ENCODE measurements at places on chromosomes 3 and 15. TPM values are rescaled to one million over a fixed set of nuclear protein-coding genes. Genes with fewer than 3 reads are reported as not detected.

DNA sequence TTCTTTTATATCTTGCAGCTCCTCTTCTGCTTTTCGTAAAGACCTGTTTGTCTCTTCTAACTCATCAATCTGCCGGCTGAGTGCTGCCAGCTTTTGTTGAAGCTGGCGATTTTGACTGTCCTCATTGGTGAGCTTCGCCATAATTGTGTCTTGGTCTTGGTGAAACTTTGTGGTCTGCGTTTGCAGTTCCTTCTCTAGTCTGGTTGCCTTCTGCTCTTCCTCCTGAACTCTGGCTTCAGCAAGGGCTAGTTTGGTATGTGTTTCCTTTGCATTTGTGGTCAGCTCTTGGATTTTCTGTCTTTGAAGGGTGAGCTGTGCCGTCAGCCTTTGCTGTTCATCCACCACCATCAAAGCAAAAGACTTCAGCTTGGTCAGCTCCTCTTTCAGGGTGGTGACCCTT is 32.9 kb downstream of the CMSS1 start:
- no peak for DNase-seq

- no peak for DNase-seq
Observed at GRCh38 chr3:8873740-8874139, 89.5 kb downstream of the RAD18 start.

DNA sequence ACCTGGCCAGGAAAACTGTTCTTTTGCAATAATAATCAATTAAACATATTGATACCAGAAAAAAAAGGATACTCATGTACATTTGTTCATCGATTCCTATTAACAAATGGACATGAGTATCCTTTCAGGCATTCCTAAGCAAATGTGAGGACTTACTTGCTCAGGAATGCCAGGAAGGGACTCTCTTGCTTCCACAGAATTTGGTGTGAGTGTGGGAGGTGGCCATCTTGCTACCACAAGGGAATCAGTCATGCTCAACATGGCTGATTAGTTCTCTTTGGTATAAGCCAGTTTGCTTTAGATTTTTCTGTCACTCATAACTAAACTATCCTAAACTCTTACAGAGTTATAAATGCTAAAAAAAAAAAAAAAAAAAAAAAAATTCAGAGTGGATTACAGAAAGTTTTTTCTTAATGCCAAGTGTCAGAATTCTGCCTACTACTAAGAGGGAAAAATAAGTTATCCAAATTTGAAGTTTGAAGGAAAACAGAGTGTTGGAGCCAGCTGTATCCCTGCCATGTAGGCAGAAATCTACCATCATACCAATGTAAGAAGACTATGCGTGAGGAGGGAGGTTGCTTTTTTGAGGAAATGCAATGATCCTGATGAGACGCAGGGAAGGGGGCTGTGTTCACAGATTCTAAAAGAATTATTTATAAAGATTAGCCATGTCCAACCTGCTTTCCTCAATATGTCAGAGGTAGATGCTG is 98.7 kb downstream of the PLD1 start:
- DNase-seq, result no peak

DNA sequence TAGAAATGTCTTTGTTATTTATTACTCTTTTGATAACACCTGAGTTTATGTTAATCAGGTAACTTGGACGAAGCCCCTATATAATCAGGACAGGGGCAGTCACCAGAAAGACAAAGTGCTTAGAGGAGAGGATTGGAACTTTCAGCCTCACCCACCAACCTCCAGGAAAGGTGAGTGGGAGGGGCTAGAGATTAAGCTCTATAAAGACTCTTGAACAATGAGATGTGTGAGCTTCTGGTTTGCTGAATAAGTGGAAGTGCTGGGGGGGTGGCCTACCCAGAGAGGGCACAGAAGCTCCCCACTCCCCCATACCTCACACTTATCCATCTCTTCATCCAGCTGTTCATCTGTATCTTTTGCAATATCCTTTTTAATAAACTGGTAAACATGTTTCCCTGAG is 73.9 kb downstream of the TTBK2 start:
- DNase-seq, result no peak

- DNase-seq, result no peak
Observed at GRCh38 chr15:93212578-93212977, 123.6 kb upstream of the RGMA start.

DNA sequence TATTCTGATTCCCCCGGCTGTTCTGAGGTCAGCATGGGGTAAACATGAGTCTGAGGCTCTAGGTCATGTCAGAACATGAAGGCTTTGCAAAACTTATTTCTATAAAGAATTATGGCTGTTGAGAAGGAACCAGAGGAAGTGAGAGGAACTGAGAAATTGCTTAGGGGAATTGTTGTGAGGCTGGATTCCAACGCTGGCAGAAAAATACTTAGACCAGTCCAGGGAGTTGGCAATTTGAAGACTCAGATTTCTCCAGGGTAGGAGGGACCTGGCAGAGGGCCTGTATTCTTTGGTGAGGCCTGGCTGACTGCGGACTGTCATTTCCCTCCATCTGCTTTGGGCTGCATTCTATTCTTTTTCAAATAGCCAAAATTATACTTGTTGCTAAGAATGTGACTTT is 155.5 kb downstream of the PLD1 start:
- no peak for DNase-seq

GRCh38 chr3:108122276-108122675 is 31.4 kb upstream of the CD47 start:
- no peak for DNase-seq

Gene ADPRH
- 8.8 TPM for total RNA-seq

- no peak for DNase-seq
Observed at GRCh38 chr3:115321400-115321805, 174.3 kb upstream of the ZBTB20 start.

Gene SH2D7
- total RNA-seq, result not detected

Gene GOLGA6L7
- total RNA-seq, result not detected

GRCh38 chr15:74857671-74858368 is 14.9 kb upstream of the ULK3 start:
- no peak for DNase-seq

Gene P2RY1
- total RNA-seq, result 0.05 TPM

Gene SQOR
- 142 TPM for total RNA-seq

DNA sequence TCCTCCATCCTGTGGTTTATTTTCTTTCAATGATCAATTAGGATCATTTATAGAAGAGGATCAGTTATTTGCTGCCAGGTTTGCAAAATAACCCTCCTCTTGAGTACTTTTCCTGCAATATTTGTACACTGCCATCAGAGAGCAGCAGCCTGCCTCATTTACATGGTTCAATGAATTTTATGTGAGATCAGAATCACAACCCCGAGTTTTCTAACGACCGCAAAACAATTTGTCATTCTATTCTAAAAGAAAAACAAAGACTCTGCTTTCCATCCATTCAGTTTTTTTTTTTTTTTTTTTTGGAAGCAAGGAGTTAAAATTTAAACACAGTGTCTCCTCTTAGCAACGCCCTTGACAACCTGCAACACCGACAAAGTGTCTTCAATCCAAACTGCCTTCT is 146.9 kb downstream of the RAB11A start:
- no peak for DNase-seq

GRCh38 chr3:12194209-12194608 is 35.5 kb upstream of the TIMP4 start:
- no peak for DNase-seq

DNA sequence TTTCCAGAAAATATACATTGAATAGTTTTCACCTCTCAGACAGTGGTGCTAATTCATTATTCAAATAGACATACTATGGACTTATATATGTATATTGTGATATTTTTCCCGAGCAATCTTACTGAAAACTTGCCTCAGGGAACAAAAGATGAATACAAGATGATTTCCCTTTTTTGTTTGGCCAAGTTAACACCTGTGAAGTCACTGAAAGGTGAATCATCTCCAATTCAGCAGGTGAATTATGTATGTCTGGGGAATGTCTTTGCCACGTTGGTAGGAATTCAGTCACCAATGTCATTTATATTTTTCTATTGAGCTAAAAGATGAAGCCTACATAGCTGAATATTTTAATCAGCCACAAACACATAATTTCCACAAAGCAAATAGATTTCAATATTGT is 88.2 kb downstream of the GPR156 start:
- DNase-seq, result no peak

GRCh38 chr3:181174676-181175233 is 185.2 kb upstream of the DNAJC19 start:
- DNase-seq, result no peak

GRCh38 chr3:27758083-27758482 is 36.0 kb upstream of the EOMES start:
- DNase-seq, result no peak

DNA sequence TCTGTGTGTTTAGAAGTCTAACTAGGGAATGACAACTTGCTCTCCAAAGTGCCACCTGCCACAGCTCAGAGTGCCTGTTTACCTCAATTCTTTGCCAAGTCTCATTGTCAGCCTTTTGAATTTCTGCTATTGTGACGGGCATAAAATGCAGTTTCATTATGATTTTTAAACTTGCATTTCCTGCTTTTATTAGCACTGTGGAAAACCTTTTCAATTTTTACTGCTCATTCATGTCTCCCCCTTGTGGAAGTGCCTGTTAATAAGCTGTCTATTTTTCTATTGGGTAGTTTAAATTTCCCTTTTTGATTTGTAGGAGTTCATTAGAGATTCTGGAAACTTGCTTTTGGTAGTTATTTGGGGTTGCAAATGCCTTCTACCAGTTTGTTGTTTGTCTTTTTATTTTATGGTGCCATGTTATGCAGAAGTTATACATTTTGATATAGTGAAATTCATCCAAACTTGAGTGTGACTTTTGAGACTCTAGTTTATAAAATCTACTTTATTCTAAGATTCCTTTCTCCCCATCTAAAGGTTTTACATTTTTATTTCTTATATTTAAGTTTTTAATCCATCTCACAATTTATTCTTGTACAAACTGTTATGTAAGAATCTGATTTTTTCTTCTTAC is 53.9 kb upstream of the FRMD4B start:
- DNase-seq, result no peak

DNA sequence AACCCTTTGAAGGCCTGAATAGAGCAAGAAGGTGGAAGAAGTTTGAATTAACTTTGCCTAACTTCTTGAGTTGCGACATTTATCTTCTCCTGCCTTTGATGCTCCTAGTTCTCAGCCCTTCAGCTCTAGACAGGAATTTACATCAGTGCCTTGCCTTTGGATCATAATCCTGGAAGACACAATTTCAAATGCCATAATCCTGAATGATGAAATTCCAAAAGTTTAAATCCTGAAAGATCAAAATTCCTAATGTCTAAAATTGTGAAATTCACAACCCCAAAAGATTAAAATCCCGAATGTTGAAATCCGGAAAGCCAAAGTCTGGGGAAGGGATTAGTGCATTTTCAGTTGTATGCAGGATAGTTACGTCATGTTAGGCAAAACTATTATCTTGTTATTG is 166.6 kb upstream of the PDZRN3 start:
- DNase-seq, result no peak

GRCh38 chr3:190532731-190533203 is 18.9 kb downstream of the IL1RAP start:
- no peak for DNase-seq

DNA sequence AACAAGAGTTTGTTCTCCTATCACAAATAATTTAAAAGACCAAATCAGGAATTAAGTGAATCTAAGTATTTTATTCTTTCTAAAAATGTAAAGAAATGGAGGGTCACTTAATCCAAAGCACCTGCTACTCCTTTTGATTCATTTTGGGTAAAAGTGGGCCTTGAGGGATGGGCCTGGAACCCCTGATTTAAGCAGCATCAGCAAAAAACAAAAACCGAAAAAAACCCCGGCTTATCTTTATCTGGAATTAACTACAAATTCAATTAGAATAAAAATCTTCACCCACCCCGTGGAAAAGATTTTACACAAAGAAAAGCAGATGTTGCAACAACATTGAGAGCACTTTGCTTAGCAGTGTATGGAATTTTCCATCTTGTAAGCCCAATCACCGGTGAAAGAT is 1018.2 kb downstream of the MCTP2 start:
- DNase-seq, result no peak

- no peak for DNase-seq
Observed at GRCh38 chr3:87414271-87414670, 137.9 kb upstream of the POU1F1 start.

Gene THPO
- not detected for total RNA-seq

Gene PTH1R
- total RNA-seq, result not detected

DNA sequence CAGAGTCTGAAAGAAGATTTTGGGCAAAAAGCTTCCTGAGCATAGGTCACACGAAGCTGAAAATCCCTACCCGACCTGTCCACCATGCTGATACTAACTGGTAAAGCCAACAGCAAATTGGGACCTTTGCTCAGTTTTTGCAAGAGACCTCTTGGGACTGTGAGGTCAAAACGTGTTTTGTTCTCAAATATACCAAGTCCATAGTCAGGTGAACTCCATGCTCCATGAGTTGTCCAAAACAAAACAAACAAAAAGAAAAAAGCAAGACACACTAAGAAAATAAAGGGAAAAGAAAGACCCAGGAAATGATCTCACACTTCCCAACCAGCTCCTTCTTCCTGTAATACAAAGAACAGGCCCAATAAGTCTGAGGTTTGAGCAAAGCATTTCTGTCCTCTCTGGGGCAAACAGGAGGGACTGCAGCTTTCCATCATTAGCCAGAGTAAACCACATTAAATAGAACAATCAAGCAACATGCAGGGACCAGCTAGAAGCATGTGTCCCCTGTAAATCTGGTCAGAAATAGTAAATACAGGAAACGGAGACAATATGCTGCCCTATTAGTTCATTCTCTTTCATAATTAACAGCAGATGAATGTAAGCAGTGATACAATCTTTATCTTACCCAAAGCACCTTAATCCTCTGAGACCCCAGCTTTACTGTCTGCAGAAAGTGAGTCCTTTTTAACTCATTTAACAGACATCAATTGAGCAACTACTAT is 125.0 kb upstream of the LIPC start:
- no peak for DNase-seq

DNA sequence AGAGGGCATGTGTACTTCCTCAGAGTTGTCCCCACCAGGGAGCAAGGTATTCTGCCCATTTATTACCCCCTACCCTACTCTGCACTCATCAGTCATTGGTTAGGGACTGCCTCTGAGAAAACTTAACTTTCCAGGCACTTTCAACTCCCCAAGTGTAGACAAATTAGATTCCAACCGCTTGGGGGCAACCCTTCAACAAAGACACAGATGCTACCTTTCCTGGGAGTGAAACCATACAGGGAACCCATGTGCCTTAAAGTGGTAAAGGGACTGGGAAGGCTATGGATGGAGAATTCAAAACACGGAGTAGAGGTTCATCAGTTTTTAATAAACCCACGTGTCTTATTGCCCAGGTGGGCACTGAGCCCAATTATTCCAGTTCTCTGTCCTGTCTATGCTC is 19.4 kb upstream of the UBE2E2 start:
- DNase-seq, result no peak

GRCh38 chr3:149061776-149062175 is 24.6 kb downstream of the HLTF start:
- DNase-seq, result no peak

Gene POPDC2
- 3.2 TPM for total RNA-seq

All from activated CD4-positive, alpha-beta memory T cell treated with anti-CD3 and anti-CD28 coated beads, Interleukin-2, amount 10 ng/mL, durations not matched to agents 7 days and 5 days (primary cell).